ENCODE measurements at places on chromosomes 3 and 15.

DNA sequence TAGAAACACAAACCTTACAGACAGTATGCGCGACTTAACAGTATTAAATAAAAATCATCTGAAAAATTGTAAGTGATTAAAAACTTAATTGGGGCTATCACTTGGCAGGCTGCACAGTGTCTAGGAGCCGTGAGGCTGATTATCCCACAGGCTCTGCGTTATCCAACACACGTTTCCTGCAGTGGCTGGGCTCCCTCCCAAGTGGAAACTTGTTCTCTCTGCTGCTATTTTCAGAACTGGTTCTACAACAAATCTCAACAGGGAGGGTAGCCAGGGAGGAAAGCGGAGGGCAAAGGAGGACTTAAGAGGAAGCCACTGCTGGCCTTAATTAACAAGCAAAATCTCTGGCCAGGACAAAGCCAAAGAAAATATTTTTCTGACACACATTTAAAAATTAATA is 555.2 kb downstream of the MAGI1 start:
- DNase-seq, result no peak

DNA sequence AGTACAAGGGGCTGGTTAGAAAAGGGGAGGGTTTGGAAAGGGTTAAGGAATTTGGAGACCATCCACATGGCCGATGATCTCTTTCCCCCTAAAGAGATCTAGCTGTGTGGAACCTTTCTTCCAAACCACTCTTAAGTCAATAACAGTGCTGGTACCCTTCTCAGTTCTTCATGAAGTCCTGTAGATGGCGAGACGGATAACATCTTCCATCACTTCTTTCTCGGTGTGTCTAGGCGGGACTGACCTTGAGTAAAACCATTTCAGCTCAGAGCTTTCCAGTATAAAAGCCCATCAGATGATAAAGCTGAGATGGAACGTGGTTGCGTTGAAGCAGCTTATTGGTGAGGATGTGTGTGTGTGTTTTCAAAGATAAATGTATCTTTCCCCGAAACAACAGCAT is 151.5 kb upstream of the BHLHE40 start:
- DNase-seq, result no peak

GRCh38 chr15:27826411-27826810 is 272.7 kb downstream of the OCA2 start:
- no peak for DNase-seq

GRCh38 chr3:35322070-35322469 is 317.3 kb upstream of the ARPP21 start:
- no peak for DNase-seq

GRCh38 chr3:10518506-10519150 is 13.2 kb upstream of the ATP2B2 start:
- no peak for DNase-seq

DNA sequence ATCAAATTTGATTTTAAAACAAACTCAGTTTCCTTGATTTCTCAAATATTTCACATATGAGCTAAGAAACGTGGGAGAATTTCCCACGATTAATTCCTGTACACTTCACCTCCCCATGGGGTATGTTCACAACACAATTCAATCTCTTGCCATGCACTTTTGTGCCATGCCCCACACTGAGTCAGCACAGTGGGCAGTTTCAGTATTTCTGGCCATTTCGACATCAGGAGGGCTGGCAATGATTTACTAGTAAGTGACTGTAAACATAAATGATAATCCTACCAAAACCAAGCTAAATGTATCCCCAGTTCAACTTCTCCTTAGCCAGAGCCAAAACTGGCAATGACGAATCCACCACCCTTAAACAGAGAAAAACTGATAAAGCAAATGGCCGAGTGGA is 293.6 kb downstream of the FGF12 start:
- no peak for DNase-seq

DNA sequence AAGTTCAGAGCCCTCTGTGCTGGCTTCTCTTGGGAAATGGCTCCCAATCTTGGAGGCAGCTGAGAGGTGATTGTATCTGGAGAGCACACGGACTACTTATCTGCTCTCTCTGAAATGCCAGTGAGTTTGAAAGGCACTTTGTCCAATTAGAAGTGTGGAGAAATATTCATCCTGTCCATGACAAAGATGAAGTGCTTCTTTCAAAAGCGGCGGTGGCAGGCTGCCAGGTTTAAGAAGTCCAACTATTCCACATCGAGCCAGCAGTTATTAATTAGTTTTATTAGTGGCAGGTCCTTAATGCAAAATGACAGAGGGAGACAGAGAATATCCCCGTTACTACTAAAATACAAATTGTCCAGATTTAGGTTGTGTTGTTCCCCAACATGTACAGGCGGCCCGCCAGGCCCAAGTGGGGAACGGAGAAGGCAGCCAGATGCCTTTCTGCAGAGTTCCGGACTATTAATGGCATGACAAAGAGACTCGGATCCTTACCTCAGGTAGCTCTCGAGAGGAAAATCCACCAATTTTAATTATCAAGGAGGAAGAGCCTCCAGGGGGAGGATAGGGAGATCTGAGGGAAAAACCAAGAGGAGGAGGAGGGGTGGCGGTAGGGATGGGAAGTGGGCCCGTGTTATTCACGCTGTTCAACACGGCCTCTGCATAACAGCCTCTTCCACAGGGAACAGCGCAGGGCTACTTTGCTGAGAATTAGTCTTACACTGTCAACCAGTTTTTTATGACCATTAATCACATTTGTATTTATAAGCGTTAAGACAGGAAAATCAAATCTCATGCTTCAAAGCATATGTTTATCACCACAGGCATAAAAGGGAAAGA is 42.0 kb downstream of the RORA start:
- DNase-seq, result no peak

DNA sequence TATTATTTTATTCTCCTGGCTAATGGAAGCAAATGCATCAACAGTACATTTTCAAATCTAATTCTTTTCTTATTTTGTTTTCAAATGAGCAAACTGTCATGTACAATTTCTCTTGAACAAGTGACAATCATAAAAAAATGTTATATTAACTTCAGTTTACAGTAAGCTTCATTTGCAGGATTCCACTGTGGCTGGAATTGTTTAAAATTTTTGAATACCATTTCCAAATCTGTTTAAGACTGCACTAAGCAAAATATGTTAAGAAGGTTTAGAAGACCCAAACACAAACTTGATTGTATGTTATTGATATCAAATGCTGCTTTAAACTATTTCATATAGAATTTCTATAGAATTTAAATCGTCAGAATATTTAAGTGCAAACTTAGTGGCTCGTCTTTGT is 92.8 kb downstream of the ZNF280D start:
- no peak for DNase-seq

GRCh38 chr3:193132964-193133363 is 108.1 kb upstream of the PLAAT1 start:
- no peak for DNase-seq

- DNase-seq, result no peak
Measured at GRCh38 chr3:23650371-23651140, 155.2 kb upstream of the UBE2E1 start.

- peak; percentile 5 for DNase-seq
Measured at GRCh38 chr3:5304789-5305683, 117.5 kb downstream of the EDEM1 start.

DNA sequence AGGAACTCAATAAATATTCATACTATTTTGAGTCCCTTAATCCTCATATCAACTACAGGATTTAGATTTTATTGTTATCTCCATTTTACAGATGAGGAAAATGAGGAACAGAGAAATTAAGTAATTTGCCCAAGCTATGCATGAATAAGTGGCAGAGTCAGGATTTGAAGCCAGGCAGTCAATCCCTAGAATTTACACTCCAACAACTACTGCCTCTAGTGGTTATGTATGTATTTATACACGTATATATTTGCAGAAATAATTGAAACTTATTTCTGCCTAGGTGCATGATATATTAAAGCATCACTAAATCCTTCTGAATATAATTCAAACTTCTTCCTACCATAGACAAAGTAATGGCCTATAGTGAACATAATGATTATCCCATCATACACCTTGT is 137.4 kb downstream of the SERPINI1 start:
- no peak for DNase-seq

- no peak for DNase-seq
Measured at GRCh38 chr3:25662736-25663320, 1.9 kb downstream of the TOP2B start.

DNA sequence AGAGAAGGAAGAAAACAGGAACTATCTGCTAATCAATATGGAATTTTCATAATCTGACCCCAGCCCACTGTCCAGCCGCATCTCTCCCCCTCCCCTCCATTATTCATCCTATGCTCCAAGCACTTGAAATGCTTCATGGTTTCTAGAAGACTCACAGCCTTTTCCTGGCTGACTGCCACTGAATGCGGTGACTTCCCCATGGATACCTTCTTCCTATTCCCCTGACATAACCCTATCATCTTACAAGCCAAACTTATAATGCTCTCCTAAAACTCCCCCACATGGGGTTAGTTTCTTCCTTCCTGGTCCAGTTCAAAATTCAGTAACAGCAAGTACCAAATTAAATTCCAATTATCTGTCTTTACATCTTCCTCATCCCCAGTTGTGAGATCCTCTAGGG is 31.2 kb upstream of the PTX3 start:
- DNase-seq, result no peak

DNA sequence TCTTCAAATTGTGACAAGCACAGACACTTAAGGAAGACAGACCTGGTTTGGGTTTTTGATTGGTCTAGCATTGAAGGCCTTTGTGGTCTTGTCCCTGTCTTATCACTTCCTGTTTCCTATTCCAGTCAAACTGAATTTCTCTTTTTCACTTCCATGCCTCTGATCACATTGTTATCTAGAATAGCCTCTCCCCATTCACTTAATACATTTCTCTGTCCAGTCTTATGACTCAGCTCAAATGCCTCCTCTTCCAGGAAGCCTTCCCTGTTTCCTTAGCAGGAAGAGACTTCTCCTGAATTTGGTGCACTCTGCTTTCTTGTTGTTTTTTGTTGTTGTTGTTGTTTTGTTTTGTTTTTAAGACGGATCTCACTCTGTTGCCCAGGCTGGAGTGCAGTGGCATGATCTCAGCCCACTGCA is 45.5 kb downstream of the LIMD1 start:
- DNase-seq, result no peak

DNA sequence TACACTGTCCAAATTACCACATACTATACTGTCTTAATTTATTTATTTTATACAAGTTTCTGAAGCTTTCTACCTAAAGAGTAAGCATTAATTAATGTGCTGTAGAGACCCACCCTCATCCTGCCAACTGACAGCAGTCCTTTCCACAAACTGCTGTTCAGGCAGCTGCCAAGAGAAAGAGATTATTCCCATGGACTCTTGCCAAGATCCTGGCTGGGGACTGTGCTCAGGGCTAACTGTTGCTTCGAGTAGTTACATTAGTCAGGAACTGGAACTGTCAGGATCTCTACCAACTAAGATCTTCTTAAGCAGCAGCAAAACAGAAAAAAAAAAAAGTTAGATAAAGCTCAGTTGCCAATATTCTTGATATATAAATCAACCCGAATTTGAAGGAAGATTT is 398.8 kb downstream of the MECOM start:
- DNase-seq, result no peak

DNA sequence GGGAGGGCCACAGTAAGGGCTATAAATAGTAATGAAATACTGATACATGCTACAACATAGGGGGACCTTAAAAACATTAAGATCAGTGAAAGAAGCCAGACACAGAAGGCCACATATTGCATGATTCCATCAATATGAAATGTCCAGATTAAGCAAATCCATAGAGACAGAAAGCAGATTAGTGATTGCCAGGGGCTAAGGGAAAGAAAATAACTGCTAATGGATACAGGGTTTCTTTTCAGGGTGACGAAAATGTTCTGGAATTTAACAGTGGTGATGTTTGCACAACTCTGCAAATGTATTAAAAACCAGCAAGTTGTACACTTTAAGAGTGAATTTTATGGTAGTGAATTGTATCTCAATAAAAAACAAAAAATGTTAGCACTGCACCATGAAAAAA is 37.0 kb downstream of the PIK3R4 start:
- DNase-seq, result no peak

DNA sequence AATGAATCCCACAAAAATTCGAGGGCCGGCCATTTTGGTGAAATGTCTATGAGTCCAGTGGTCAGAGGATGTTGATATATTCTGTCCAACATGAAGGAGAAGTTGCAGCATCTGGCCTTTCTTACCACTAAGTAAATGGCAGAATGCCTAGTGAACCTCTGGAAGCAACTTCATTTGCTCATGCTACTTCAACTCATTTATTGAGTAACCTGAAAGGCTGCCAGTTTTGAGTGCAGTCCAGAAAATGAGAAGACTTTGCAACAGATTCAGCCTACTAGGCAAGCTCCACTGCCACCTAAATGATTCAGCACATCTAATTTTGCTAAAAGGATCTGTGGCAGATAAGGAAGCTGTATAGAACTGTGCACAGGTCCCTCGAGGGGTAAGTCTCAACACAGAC is 265.0 kb downstream of the OPA1 start:
- no peak for DNase-seq

- no peak for DNase-seq
Measured at GRCh38 chr3:155032918-155033317, 47.2 kb upstream of the MME start.

DNA sequence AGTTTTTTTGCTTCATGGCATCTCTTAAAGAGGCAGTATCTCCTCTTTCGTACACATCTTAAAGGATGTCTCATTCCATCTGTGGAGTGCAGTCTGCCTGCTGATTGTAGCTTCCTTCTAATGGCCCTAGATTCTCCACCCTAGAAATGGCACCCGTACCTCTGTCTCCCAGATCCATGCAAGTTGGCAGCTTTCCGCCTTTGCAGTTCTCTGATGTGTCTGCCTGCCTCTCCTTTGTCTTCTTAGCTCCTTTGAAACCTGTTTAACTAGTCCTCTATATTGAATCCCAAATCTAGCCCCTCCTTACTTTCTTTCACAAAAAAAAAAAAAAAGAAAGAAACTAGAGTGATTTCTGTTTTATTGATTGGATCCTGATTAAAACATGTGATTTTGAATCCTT is 1025.0 kb downstream of the ZPLD1 start:
- DNase-seq, result no peak
